Cortex of kidney (tissue), 1 donor: ENCODE measurements at places on chromosomes 6 and 20.

GRCh38 chr20:46963196-46963529, 68.5 kb downstream of the EYA2 start:
- no peak for DNase-seq

DNA sequence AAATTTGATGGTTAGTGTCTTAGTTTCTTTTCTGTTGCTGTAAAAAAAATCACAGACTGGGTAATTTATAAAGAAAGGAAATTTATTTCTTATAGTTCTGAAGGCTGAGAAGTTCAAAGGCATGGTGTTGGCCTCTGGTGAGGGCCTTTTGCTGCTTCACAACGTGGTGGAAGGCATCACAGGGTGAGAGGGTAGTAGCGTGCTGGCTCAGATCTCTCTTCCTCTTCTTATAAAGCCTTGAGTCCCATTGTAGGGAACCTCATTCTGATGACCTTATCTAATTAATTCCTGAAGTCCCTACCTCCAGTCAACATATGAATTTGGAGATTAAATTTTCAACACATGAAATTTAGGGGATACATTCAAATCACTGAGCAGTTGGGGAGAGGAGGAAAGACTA, 62.0 kb downstream of the ARID1B start:
- DNase-seq, result no peak

DNA sequence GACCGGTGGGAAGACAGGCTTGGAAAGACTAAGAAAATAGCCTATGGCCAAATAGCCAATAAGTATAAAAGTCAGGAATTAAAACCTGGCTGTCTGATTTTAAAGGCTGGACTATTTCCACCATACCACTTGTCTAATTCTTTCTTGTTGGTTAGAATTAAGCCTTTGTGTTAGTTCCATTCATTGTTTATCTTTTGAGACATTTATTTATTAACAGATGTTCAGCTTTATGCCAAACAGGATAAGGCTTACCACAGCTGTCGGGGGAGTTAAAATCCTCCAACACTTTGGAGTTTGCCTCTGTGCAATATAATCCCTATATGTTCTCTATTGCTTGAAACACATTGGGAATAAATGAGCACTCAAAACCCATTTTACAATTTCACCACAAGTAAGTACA, 208.3 kb downstream of the TMEM200A start:
- DNase-seq, result no peak

GRCh38 chr6:44892579-44892978, 435.6 kb upstream of the RUNX2 start:
- DNase-seq, result no peak

GRCh38 chr6:141498977-141499376, 633.7 kb upstream of the GJE1 start:
- no peak for DNase-seq

GRCh38 chr6:93790981-93791380, 371.6 kb upstream of the EPHA7 start:
- DNase-seq, result no peak

DNA sequence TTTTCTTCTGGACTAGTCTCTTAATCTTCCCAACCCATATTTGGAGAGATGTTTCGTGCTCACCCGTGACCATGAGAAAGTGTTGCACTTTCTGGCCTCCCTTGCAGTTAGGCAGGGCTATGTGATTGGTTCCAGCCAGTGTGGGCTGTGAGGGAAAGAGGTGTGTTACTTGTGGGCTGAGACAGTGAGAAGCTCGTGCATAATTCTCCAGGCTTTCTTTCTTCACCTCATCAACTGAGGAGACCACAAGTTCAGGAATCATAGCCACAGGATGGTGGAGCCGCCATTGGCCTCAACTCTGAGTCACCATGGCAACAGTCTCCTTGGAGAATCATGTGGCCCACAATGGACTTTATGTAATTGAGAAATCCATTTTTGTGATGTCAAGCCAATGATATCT, 57.5 kb upstream of the FUCA2 start:
- no peak for DNase-seq

DNA sequence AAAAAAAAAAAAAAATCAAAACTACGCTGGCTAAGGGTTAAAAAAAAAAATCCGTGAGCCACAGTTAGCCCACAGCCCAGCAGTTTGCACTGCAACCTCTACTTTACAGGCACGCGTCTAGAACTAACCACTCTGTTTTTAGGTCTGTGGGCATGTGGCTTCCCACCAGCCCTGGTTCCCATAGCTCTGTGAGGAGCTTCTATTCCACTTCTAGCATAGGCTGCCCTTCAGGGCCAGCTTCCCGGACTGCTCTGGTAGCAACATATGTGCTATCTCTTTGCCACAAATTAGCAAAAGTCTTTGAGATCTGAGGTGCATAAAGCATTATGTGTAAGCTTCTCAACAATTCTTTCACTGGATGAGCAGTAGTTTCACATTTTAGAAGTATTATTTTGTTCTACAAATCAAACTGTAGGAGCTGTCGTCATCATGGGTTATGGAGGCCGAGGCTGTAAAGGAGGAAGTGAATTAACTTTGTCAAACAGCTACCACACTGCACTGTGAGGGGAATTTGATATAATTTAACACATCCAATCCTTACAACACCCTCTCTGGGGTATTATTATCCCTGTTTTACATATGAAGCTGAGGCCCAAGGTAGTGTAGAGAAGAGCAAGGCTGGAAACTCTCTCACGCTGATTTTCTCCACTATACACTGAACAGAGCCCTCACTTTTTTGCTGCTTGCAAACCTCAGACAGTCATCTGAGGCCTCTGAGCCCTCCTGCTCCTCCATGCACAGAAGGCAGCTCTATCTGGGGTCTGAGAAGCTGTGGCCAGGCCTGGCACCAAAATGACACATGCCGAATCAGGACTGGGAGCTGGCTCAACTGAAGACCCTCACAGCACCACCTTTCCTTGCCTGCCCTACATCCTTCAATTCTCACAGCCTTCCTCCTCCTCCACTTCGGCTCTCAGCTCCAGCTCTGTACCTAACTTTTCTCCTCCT, 35.4 kb downstream of the MAN1A1 start:
- DNase-seq, result no peak

GRCh38 chr20:50892394-50892793, 38.8 kb downstream of the ADNP start:
- no peak for DNase-seq

DNA sequence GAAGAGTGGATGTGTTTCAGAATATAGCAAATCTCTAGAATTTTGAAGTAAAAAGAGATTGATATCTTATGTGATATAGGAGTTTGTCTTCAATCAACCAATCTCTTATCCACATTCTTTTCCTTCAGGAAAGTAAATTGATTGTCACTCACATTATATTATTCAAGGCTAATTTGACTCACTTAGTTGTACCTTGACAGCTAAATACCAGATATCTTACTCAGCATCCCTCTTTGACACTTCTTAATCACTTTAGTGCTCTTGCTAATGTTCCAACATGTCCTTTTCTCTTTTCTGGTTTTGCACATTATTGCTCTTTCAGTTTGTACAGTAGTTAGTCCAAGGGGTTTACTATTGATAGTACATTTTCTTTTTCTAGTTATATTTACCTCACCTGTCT, 286.9 kb upstream of the PTCHD4 start:
- no peak for DNase-seq

- no peak for DNase-seq
These were observed 59.6 kb downstream of the ANKRD60 start for GRCh38 chr20:58168843-58169242.

DNA sequence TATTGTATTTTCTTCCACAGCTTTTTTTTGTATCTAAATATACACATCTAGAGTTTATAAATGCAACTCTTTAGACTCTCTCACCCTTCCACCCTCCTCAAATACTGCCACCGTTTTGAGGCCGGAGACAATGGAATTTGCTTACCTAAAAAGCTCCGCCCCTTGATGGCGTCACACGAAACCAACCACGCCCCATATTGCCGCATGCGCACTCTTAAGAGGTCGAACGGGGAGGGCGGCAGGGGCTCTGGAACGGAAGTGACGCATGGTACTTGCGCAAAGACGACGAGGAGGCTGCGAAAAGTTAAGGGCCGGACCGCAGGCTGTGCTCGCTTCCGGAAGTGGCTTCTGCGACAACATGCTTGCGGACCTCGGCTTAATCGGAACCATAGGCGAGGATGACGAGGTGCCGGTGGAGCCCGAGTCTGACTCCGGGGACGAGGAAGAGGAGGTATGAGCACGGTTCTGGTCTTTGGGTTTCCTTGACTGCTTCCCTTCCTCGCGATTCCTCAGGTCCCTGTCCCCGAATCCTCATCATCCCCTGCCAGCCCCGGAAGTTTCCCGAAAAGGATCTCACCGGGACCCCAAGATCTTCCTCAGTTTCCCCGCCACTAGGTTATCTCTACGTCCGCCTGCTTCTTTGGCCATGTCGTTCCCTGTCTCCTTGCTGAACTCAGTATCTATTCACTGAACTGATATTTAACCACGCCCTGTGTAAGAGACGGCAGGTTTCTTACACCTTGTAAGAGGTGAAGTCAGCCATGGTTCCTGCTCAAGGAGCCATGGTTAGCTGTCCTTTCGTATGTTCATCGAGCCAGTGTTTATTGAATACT, at the start of gene DDX27:
Gene DDX27, plus strand, starts transcription at position 326 of the 833 bp plus-strand sequence. Its CDS starts 33 bp downstream, at position 359.
- DNase-seq, result no peak

- DNase-seq, result no peak
These were observed 35.5 kb upstream of the NXT1 start for GRCh38 chr20:23315099-23315498.

DNA sequence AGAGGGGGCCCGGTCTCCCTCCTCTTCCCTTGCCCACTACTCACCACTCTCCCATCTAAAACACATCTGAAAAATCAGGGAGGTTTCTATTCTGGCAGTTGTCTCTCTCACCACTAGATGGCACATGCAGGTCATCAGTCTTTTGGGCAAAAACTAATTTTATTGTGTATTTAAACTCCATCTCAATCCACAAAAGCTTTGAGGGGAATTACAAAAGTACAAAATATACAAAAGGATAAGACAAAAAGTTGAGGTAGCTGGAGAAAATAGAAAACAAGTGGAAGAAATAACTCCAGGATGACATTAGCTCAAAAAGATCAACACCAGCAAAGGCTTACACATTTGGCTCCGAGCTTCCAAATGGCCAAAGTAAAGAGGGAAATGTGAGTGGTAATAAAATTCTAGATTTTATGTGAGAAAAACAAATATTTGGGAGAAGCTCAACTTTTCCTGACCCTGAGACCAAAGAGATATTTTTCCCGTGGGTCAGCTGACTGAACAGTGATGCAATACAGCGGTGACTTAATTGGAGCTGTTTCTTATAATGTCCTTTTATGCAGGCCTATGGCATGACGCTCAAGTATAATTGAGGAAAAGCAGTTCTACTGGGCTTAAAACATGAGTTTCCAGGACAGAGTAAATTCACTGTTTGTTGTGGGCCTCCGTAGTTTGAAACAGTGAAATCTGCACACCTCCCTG, 79.8 kb upstream of the CHD6 start:
- no peak for DNase-seq

DNA sequence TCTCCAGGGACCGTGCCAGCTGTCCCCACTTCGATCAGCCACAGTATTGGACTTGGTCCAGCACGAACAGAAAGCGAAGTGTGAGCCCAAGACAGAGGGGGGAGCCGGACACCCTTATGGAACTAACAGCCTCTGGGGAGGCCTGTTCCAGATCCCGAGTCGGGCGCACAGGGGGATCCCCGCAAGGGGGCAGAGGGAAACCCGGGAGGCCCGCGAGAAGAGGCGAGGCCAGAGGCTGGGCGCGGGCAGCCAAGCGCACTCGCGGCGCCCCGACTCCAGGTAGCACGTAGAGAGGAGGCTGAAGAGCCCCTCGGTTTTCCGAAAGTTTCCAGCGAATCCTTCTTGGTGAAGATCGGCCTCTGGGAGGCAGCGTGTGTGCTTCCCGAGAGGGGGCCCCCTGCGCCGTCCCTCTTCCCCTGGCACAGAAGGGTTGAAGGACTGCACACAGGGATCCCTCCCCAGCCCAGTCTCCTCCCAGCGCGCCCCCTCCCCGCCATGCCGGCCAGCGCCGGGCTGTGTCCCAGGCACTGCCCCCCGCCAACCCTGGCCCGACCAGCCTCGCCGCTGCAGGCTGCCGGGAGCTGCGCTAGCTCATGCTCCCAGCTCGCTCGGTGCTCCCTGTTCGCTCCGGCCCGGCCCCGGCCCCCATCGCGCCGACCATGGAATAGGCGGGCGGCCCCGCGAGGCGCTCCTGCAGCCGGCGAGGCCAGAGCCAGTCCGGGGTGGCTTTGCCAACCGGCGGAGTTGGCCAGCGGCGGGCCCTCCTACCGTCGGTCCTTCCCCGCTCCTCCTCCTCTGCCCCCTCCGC, 577 bp upstream of the SLC24A3 start:
- DNase-seq, result no peak

DNA sequence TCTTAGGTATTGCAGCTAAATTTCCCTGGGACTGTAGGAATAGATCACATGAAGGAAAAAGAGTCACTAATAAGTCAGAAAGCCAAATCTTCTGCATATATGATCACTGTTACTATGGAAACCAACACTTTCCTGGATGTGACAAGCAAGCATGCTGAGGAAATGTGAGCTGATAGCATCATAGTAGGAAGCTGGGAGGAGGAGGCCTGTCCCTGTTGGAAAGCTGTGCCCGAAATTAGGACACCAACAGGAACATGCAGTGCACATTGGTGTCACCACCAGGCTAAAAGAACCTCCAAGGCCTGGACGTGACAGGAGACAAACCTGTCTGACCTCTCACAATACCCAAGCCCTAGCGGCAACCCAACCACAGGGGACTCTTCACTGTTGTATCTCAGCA, 181.9 kb upstream of the PCSK2 start:
- no peak for DNase-seq

- no peak for DNase-seq
These were observed 51.8 kb upstream of the PNRC1 start for GRCh38 chr6:89028774-89029173.

DNA sequence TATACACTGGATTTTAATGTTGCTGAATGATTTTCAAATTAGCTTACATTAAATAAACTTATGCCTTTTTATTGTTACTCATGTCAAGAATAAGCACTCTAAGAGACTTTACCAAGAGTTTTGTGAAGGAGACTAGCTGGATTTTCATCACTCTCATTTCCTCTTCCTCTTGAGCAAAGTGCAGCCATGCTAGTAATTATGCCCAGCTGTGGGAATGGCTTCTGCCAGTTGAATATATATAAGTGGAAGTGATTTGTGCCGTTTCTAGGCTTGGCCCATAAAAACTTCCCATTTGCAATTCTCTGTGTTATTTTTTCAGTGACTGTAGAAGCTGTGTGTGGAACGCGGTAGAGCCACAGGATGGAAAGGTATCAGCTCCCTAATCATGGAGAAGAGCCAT, 255.8 kb downstream of the HDGFL1 start:
- DNase-seq, result no peak

- DNase-seq, result no peak
These were observed 8.7 kb downstream of the SASH1 start for GRCh38 chr6:148351309-148351708.

DNA sequence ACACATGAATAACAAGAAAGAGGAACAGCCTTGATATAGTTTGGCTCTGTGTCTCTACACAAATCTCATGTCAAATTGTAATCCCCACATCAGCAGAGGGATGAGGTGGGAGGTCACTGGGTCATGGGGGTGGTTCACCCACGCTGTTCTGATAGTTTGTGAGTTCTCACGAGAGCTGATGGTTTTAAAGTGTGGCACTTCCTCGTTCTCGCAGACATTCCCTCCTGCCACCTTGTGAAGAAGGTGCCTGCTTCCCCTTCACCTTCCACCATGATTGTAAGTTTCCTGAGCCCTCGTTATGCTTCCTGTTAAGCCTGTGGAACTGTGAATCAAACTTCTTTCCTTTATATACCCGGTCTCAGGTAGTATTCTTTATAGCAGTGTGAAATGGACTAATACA, 13.1 kb downstream of the SRPK1 start:
- no peak for DNase-seq
